ENCODE measurements at places on chromosomes 5 and 9.

GRCh38 chr9:1875251-1875851 is 139.8 kb upstream of the SMARCA2 start:
- DNase-seq = no peak

GRCh38 chr9:98375138-98375726 is 119.8 kb upstream of the TBC1D2 start:
- no peak for DNase-seq

DNA sequence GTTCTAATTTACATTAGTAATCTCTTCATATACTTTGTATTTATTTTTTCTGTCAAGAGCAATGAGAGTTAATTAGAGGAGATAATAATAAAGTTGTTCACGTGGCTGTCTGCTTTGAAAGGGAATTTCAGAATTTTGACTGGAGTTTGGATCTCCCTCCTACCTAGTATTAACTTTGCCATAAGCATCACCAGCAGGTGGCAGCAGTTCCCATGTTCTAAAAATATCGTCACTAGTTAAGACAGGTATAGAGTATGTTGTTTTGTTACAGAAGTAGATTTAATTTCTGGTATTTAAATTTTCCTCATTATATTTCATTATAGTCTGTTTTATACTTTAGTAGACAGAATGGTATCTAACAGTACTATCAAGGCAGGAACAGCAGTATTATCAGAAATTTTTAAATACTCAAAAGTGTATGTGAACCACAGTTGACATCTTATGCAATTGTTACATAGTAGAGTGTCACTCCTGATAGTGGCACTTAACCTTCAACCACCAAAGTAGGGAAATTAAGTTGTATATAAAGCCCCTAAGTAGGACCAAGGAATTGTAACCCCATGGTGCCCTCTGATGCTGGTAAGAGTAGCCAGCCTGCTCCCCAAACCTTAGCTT is 20.4 kb downstream of the GNPDA1 start:
- DNase-seq = peak; percentile 80

DNA sequence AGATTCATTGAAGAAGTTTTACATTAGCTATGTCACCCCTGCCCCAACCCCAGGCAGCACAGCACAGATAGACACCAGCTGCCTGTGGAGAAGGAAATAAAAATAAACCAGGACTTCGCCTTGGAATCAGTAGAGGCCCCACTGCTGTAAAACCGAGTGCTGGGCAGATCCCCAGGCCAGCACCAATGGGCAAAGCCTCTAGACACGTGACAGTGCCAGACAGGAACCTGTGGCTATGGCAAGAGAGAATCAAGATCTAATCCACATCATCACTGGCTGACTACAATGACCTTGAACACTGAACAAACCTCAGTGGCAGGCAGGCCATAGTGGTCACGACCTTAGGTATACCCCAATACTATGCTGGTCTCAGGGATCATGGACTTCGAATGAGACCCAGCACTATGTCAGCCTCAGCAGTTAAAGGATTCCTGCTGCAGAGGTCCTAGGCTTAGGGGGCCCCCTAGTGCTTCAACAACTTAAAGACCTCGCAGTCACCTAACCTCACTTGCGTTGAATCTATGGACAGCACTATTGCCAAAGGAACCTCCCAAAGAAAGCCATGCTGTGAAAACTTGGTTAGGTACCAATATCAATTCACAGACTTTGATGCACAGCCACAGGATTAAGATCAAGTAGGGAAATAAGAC is 2118.6 kb upstream of the C9orf72 start:
- peak; percentile 7 for DNase-seq

GRCh38 chr9:130766927-130767307 is 68.1 kb upstream of the ABL1 start:
- DNase-seq = peak; percentile 49
